ENCODE measurements at places on chromosomes 5 and 9.

- DNase-seq: no peak
These were observed 551.5 kb upstream of the TLE4 start for GRCh38 chr9:79020276-79020675.

DNA sequence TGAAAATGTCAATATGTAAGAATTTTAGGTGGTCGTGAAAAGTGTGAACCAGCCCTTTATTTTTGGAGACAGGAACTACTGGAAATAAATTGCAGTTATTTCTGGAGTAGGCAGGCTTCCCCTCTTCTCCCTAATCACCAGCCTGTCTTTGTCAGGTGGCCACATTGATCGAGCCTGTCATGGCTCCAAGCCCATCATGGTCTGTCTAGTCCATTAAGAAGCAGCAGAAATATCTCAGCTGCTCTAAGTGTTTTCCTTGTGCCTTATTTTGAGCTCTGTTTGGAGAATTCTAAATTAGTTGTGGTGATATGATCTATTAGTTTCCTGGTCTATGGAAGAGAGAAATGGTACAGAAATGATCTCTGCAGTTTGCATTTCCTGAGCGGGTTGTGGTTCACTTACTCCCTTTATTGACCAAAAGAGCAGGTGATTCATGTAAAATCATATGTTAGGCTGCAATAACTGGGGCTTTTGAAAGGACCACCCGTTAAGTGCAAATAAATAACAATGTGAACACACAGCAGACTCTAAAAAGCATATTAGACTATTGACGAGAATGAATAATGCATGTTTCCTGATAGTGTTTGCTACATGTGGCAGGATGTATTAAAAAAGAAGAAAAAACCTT, 42.3 kb downstream of the BASP1 start:
- DNase-seq: no peak

DNA sequence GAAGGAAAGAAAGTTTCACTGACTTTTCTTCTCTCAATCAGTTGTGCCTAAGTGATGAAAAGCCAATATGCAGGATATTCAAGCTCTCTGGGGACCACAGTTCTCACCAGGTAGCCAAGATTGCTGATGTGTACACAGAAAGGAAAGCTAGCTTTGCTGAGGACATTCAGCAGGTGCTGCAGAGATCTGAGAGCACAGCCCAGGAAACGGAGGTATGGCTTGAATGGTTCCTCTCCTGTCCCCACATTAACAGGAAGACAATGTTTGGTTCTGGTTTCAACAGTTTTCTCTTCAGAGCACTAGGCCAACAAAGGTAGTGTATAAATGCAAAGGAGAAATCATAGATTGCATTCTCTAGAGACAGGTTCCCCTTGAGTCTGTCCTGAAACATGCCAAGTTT, 69.6 kb downstream of the PTPDC1 start:
- DNase-seq: peak; percentile 12

DNA sequence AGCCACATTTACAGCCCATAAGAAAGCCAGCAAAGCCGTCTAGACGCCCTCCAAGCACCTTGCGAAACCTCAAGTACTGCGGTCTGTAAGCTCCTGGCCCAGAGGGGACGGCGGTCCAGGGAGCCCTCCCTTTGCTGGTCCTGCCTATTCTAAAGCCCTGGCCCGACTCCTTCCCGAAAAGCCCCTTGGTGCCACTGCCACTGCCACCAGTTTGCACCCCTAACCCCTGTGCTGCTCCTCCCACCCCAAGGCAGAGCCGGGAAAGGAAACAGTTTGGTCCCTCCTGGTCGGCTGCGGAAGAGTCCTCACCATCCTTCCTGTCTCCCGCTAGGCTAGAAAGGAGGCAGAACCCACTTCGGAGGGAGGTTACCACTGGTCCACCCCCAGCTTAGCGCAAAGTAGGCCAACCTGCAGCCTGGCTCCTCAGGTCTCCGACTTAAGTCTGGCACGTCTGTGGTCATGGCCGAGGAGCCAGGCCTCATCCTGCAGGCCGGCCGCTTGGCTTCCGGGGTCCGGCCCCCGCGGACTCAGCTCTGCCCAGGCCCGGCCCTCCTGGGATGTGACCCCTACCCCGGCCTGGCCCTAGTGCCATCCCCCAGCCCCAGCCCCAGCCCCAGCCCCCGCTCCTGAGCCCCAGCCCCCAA, 916 bp downstream of the TOR1A start:
- no peak for DNase-seq

DNA sequence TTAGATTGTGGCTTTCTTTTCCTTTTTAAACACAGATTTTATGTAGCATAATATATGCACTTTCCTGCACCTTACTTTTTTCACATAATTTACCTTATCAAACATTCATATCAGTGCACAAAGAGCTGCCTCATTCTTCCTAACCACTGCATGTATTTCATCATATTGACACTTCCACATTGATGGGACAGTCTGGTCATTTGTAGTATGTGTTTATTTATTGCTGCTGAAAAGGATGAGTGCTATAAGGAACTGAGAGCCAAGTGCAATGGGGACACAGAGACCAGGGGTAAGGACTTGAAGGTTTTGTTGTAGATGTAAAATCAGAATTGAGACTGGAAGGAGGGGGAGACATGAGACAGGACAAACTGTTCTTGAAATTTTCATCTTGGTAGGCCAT, 193.8 kb downstream of the SMARCA2 start:
- DNase-seq: no peak

DNA sequence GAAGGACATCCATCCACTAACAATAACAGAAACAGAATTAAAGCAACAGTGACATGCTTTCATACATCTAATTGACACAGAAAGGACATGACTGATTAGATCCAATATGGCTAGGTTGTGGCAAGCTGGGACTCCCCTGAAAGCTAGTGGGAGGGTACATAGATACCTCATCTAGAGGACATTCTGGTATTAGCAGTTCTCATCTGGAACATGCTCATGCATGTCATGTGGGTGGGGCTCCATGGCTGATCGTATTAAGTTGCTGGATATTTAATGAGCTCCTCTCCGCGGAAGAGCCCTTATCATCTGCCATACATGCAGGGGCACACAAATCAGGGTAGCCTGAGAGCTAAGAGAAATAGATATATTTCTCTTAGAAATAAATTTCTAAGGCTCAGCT, 358.9 kb downstream of the ICE1 start:
- DNase-seq: no peak

- no peak for DNase-seq
These were observed 135.9 kb upstream of the ADAMTSL1 start for GRCh38 chr9:18338042-18338441.

GRCh38 chr9:8234316-8234715, 434.7 kb upstream of the DMAC1 start:
- no peak for DNase-seq

DNA sequence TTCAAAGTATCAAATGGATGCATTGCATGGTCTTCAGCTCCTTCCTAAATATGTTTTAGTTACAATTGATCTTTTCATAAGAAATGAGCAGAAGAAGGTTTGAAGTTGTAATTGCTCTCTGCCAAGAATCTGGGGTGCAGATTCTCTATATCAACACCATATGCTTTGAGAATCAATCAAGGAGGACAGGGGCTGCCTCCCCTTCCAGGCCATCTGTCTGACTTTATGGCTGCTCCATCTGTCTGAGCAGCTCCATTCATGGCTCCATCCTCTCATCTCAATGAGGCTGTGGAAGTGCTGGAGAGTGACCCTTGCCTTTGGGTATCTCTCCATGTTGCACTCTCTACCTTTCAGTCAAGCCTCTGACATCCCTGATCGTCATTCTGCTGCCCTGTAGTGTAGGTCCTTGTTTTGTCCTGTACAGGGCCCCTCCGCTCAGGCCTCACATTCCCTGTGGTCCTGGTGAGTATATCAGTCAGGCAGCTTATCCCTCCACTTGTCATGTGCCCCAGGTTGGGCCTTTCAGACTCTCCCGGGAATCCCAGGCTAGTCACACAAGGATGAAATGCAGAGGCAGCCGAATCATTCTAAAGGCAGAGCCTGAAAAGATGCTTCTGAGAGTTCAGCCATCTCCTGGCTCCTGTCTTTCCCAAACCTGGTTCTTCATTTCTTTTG, 14.0 kb upstream of the SV2C start:
- no peak for DNase-seq

GRCh38 chr5:31355337-31355736, 161.9 kb downstream of the CDH6 start:
- no peak for DNase-seq

DNA sequence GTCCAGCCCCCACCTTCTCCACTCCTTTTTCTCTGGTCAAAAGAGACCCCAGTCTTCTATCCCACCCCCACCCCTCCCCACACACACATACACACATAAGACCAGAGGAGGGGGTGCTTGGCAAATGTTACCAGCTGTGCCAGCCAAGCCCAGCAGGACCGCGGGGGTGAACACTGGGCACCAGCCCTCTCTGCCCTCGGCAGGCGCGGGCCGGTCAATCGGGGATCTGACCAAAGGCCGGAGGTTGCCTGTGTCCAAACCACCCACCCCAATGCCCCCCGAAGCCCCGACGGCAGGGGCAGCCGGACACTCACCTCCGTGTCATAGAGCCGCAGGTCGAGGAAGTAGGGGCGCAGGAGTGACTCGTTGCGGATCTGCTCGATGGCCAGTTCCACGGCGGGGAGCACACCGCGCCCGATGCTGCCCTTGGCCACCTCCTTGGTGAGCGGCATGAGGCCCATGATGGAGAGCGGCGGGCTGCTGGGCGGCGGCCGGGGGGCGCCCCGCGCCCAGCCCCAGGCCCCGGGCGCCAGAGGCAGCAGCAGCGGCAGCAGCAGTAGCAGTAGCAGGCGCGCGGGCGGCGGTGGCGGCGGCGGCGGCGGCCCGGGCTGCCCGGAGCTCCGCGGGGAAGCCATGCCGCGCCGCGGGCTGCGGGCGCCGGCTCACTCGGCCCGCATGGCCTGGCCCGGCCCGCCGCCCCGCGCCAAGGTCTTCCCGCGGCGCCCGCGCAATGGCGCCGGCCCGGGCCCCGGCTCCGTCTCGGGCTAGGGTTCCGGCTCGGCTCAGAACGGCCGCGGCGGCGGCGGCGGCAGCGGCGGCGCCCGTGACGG, 417 bp downstream of the GABBR2 start:
- no peak for DNase-seq

GRCh38 chr9:8653855-8654254, 854.3 kb upstream of the DMAC1 start:
- DNase-seq: no peak

GRCh38 chr9:104775976-104776375, 12.0 kb downstream of the NIPSNAP3B start:
- DNase-seq: no peak

DNA sequence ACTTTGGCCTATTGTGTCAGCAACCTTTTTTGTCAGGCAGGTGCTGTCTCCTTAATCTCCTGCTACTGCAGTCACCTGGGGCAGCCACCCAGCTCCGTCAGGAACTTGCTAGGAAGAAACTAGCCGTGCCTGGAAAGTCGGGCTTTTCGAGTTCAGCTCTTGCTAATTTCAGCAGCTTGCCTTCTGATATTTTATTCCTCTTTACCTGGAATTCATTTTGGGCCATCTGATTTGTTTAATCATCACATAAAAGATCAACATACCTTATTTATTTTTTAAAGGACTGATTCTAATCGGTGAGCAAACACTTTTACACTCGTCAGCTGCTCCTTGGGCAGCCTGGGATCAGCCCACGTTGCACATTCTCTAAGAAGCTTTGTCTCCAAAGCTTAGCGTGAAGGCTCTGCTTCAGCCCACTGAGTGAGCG, 42.2 kb downstream of the PRLR start:
- DNase-seq: no peak

GRCh38 chr9:71762900-71763653, 5.2 kb downstream of the CEMIP2 start:
- DNase-seq: no peak

GRCh38 chr9:89372230-89372816, 54.0 kb downstream of the SECISBP2 start:
- no peak for DNase-seq

- DNase-seq: no peak
These were observed 55.4 kb downstream of the ACER2 start for GRCh38 chr9:19464061-19464763.

GRCh38 chr5:68147659-68148058, 67.9 kb upstream of the PIK3R1 start:
- DNase-seq: no peak

DNA sequence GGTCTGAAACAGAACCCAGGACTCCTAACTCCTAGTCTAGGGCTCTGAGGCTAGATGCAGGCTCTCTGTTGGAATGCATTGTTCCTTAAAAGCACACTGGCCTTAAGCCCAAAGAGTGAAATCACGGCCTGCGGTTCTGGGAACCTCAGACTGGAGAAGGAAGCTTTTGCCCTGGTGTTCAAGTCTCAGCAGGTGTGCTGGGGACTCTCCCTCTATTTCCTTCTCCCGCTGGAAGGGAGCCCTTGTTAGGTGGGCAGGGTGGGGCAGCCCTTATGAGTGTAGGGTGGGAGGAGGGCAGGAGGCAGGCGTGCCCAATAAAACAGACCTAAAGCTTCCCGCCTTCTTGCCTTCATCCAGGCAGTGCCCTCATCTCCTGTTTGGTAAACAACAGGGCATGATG, 1.8 kb upstream of the PPARGC1B start:
- DNase-seq: no peak

DNA sequence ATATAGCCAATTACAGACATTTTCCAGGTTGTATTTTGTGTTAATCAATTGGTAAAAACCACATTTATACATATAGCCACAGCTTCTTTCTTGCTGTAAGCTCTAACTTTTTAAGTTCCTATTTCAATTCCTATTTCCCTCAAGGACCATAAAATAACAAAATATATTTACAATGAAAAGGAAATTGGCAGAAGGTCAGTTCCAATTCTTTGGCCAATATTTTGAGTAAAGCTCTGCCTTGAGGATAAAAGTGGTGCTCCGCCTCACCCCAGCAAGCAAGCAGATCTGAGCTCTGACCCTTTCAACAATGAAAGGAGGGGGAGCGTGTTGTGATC, 203.4 kb upstream of the RASEF start:
- no peak for DNase-seq

- DNase-seq: no peak
These were observed 222.9 kb downstream of the KIAA0825 start for GRCh38 chr5:94395468-94395867.

GRCh38 chr9:137728444-137729311, 109.9 kb downstream of the EHMT1 start:
- DNase-seq: no peak
